ENCODE measurements at places on chromosomes 4 and X.

DNA sequence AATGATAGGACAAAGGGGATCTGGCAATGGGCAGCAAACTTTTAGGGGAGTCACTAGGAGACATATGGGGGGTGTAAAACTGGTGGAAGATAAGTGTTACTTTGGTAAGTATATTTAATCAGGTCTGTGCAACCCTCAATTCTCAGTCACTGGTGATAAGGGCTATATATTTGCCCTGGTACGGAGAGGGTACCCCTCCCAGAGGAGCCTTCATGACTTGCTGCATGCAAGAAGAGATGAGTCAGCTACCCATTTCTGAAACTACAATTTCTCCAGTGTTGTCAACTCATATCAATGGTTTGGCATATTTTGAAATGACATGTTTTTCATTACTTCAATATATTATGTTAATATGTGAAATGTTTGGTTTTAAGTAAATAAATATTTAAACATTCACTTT, 14.3 kb downstream of the SMARCAD1 start:
- DNase-seq = no peak

DNA sequence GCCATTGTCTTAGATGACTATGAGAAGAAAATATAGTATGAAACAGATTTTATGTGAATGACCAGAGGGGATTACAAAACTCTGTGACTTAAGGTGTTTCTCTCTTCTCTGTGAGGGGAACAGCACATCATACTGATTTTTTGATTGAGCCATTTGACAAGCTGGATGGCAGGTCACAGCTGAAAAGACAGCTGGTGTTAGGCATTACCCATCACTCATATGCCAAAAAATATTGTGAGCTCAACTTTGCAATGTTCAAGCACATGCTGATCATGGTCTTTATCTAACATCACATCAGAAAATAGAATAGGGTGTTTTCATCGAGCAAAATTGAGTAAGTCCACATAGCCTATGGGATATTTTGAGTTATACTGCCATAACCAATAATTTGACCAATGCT, 86.7 kb upstream of the TECRL start:
- DNase-seq = no peak

- DNase-seq = no peak
Observed at GRCh38 chrX:70168238-70169188, 8.8 kb upstream of the DGAT2L6 start.

- no peak for DNase-seq
Observed at GRCh38 chrX:13647709-13648212, 5.2 kb upstream of the TCEANC start.
